Mucosa of gallbladder (tissue), 1 donor: ENCODE measurements at places on chromosomes 2 and 18.

GRCh38 chr2:1609485-1610095 is 134.7 kb downstream of the PXDN start:
- no peak for DNase-seq

- DNase-seq = no peak
Observed at GRCh38 chr2:205892665-205893259, 193.2 kb downstream of the INO80D start.

- no peak for DNase-seq
Observed at GRCh38 chr2:99473518-99474083, 16.2 kb downstream of the REV1 start.

DNA sequence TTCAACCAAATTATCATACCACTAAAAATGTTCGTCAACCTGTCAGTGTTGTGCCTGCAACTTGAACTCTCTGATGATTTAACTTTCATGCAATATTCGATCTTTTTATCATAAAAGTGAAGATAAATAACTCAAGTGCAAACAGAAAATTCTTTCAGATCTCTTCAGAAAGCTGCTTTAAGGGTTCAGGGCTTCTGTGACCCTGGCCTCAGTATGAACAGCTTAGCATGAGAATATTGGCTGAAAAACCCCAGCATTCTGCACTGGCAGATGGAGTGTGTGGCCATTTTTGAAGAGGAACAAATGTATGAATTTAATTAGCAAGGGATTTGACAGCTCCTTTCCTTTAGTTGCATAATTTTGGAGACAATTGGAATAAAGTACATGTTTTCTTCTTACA is 851.4 kb upstream of the SOX11 start:
- no peak for DNase-seq

DNA sequence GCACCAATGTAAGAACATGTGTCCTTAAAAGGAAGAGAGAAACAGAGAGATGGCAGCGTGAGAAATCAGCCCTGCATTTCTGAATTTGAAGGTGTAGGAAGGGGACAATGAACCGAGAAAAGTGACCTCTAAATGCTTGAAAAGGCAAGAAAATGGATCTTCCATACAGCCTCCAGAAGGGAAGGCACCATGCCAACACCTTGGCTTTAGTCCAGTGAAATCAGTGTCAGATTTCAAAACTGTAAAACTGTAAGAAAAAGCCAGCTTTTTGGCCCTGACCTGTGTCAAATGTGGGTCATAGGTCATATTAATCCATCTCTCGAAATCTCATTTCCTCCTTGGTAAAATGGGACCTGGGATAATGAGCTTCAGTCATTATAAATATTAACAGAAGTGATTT is 762.3 kb downstream of the DCDC2C start:
- no peak for DNase-seq

DNA sequence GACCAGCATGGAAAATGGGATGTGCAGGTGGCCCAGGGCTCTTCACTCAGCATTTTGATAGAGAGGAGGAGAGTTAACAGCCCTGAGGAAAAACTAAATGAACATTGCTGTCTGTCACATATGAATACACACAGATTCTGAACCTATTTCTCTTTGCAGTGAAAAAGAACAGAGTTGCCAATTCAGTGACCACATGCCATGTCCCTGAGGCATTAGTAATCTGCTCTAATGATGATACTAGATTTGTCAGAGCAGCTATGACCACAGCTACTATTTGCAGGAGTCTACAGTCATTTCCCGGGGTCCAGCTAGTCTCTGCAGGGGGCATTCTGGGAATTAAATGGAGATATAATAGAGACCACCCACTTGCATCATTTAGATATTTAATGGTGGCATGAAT is 267.6 kb downstream of the TMX3 start:
- no peak for DNase-seq

GRCh38 chr2:194550702-194551101 is 1106.3 kb upstream of the SLC39A10 start:
- no peak for DNase-seq
